ENCODE measurements at places on chromosomes 16 and 17.
A peak's percentile ranks its signal among the peaks of the same experiment; 100 is the strongest.

- DNase-seq, result no peak
Observed at GRCh38 chr17:66649818-66650543, 184.9 kb upstream of the CACNG5 start.

- no peak for DNase-seq
Observed at GRCh38 chr16:83849421-83849820, 41.6 kb downstream of the HSBP1 start.

DNA sequence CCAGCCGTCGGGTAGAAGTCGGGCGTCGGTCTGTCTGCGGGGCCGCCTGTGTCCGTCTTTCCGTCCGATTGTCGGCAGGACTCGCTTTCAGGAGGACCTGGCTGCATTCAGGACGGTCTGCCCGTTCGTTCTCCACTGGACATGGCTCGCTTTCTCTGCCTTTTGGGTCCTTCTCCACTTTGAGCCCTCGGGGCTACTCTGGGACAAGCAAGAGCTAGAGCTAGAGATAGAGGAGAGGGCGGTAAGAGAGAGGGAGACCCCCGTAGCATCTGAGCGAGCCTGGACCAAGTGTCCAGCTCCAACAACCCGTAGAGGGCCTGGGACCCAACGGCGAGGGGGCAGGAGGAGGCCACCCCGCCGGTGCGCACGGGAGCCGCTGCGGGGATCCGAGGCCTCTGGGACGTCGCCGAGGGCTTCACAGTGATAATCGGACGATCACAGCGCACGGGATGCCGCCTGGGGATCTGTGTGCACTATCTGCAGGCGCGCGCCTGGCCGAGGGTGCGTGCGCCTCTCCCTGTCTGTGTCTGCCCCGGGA is 4.5 kb downstream of the TBX4 start:
- no peak for DNase-seq

DNA sequence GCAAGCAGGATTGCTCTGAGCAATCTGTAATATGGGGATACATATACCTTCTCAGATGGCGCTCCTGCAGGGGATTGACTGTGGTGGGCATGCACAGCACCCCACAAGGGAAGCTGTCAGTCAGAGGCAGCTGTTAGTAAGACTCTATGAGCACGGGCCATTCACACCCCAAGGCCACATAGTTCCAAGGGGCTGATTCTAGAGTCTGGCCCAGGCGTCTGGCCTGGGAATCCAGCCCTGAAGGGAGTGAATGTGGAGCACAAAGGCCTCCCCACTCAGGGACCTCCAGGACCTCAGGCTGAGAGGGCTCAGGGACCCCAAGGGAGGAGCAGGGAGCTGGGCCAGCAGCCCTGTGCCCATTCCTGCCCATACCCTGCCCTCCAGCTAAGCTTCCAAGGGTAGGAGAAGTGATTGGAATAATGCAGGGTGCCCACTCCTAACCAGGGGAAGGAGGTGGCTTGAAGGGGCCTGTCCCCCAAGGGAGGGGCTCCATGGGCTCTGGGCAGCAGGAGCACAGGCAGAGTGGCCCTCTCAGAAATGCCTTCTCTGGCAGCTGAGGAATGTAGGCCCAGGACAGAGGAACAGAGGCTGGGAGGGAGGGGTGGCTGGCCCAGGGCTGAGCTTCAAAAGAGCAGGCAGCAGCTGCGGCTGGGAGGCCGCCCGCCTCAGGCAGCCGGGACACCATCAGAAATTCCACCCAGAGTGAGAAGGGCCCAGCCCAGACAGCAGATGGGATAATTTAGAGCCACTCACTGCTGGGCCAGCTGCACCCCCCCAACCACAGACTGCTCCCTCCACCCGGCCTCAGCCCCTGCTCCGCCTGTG is 48.9 kb upstream of the MRPS23 start:
- DNase-seq, result no peak

DNA sequence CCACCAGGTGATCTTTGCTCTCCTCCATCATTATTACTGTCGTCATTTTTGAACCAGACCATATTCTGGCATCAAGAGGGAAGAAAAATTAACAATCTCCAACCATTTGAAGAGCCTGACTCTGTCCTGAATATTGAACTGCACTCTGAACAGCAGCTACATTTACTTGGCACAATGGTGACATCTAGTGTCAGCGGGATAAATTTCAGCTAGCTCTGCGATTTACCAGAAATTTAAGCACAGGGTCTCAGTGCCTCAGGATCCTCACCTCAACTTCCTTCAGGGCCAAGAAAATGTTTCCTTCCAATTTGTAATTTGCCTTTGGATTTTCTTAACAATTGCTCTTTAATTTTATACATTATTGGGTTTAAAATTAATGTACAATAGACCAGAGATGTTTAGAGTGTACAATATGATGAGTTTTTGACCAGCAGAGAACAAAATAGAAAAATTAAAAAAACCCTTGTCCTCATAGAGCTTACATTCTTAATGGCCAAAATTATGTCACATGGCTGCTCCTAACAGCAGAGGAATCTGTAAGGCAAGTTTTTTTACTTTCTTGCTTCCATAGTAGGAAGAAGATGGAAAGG is 10.7 kb upstream of the ZNF19 start:
- DNase-seq, result peak; percentile 38

GRCh38 chr17:40564883-40565768 is at the start of gene CCR7:
CCR7 (minus strand) TSS chr17:40565472; CDS start chr17:40565409, 63 bp downstream.
- peak; percentile 86 for DNase-seq

- DNase-seq, result no peak
Observed at GRCh38 chr16:48197294-48197693, 41.5 kb upstream of the ABCC12 start.

DNA sequence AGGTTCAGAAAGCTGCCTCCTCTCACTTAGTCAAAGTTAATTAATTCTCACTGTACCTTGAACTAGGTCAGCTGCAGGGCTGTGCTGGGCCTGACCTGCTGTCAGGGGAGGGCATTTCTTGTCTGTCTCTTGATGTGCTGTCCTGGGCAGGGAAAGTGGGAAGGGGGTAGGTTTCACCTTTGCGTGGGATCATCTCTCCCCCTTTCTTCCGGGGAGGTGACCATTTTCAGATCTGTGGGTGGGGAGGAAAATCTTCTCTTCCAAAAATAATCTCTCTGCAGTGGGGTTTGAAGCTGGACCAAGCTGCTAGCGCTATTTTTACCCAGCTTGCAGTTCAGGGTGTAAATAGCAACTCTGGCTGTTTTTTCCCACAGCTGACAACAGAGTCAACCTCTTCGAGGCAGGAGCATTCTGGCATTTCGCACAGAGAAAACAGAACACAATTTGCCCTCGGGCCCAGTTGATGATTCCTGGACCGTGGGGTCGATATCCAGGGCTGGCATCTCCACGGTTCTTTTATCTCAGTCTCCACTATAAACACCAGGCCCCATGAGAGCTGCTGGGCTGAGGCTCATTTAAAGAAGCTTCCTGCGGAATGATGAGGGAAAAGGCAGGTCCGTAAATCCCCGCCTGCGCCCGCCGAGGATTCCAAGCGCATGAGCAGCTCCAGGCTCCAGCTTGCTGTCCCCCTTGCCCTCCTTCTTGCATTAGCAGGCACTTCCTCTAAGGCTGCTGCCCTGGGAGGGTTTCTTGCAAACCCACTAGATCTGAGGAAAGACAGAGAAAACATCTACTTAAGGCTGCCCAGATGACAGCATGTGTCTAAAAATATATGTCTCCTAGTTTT is 93.9 kb downstream of the YPEL2 start:
- no peak for DNase-seq

DNA sequence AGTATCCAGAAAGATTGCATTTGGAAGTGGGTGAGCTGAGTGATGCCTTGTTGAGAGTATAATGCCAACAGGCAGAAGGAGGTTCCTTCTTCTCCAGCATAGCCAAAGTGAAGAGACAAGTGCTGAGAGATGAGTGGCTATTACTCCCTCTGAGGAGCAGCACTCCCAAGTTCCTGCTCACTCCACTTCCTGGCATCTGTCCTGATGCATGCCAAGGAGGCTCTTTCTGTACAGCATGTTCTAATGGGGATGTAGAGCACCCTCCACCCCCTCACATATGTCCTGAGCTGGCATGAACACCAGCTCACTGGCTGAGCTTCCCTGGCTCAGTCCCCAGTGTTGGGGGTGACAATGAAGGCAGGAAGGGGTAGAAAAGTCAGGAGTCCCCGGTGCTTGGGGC is 44.2 kb upstream of the DNAH9 start:
- DNase-seq, result no peak

GRCh38 chr17:73630531-73630930 is 13.7 kb downstream of the SDK2 start:
- no peak for DNase-seq

GRCh38 chr17:48162946-48163506 is 55.5 kb downstream of the SNX11 start:
- no peak for DNase-seq

DNA sequence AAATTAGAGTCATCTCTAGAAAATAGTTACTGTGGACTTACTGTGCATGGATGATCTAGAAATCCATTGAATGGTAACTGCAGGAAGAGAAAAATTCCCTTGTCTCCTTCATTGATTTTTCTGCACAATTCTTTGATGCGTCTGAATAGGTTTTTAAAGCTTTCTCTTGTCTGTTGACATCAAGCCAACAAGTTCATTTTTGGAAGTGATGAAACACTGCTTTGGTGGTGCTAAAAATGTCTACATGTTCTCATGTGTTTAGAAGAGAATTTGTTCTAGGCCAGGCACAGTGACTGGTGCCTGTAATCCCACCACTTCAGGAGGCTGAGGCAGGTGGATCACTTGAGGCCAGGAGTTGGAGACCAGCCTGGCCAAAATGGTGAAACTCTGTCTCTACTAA is 57.1 kb upstream of the AXIN2 start:
- DNase-seq, result no peak

- DNase-seq, result no peak
Observed at GRCh38 chr16:73323880-73324279, 276.0 kb upstream of the ZFHX3 start.

DNA sequence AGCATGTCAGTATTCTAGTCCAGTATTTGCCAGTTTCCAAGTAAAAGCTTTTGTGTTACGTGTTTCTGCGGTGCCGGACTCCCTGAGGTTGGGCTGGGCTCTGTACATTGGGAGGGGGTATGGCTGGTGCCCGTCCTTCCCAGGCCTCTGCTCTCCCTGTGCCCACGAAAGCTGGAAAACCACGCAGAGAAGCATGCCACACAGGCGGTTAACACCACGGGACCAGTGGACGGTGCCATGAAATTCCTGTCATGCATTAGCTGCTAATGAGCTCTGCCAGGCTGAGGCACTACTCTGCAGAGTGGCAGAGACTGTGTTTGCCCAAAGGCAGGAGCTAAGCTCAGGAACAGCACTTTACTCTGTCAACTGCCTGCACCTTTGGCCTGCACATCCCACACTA is 8.1 kb downstream of the SMIM5 start:
- DNase-seq, result no peak

DNA sequence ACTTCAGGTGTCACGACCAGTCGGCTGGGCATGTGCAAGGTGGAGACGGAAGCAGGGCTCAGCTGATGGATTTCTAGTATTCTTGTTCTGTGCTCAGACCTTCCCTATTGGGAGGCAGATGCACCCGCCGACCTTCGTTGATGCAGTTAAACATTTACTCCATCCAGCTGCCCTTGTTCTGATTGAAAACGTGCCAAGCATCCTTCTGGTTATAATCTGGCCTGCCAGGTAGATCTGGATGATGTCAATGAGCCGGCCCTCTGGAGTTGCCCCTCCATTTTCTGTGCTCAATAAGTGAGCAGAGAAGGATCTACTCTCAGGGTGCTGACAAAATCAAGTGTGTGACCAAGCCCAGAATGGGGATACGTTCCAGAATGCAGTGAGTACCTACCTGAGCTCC is 38.3 kb downstream of the CCDC182 start:
- DNase-seq, result no peak

DNA sequence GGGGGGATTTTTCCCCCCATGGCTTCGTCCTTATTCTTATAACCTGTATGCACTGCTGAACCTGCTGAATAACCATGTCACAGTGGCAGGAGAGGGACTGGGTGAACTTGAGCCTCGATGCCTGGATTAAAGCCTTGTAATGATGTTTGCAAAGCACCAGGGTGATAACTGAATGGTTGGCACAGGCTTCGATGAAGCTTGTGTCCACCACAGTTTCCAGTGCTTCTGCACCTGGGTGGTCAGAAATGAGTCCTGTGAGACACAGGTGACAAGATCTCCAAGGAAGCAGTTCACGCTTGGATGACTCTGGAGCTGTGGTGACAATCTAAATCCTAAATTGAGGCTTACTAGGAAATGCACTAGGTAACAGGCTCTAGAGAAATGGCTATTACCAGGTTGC is 729.3 kb downstream of the MAF start:
- DNase-seq, result no peak

GRCh38 chr17:72466199-72466598 is 345.4 kb downstream of the SOX9 start:
- DNase-seq, result no peak

DNA sequence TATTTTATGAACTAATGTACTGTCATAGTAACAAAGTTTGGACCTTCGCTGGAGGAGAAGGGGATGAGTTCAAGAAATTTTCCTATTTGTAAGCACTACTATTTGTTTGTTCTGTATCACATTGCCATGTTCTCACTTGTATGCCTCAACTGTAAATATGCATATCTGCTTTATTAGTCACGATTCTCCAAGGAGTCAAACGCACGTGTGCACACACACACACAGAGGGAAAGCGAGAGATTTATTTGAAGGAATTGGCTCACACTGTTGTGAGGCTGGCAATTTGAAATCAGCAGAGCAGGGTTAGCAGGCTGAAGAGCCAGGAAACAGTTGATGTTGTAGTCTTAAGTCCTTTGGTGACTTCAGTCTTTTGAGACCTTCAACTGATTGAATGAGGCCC is 24.9 kb upstream of the MYH2 start:
- no peak for DNase-seq

- DNase-seq, result no peak
Observed at GRCh38 chr17:63358956-63359355, 87.2 kb downstream of the CYB561 start.

- no peak for DNase-seq
Observed at GRCh38 chr17:61335105-61335844, 64.4 kb upstream of the TBX2 start.

DNA sequence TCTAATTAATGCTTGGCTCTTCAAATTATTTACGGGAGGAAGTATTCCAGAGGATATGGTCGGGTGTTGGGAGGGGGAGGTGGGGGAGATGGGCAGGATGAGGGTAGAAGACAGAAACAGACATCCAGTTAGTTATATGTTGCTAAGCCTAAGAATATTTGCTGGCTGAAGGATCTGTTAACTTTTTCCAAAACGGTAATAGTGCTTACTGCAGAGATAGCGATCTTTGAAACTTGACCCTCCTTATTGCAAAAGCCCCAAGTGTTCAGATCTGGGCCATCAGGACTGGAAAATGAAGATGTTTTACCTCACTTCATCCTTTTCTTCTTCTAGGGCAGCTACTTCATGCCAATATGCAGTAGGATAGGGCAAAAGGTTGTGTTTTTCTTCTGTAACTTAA is 27.0 kb upstream of the MMD start:
- DNase-seq, result no peak
